ENCODE measurements at places on chromosomes 11 and 22.

DNA sequence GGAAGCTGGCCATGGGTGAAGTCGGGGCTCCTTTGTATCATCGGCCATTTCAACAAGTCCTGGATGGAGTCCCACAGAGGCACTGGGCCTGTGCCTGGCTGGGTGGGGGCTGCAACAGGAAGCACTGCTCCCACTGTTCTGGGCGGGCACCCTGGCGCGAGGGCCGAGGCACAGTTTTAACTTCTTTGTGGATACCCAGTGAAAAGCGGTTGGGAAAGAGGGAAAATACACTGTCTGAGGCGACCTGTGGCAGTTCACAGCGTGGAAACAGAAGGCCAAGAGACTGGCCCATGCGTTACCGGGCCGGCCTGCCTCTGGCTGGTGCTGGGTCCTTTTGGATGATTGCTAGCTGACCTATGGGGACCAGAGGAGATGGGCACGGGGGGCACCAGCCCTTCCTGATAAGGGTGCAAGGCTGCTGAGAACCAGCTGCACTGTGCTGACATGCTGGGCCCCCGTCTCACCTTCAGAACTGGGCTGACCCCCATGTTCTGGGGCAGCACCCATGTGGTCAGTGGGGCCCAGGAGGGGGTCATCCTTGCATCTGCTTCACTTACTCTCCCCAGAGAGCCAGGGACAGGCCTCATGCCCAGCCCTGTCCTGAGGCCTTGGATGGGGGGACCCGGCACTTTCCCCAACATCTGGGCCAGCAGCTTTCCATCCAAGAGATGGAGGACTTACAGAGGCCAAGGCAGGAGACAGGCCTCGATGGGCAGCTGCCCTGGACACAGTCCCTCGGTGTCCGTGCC lies 4.2 kb downstream of the OVOL1 start:
- no peak for DNase-seq

DNA sequence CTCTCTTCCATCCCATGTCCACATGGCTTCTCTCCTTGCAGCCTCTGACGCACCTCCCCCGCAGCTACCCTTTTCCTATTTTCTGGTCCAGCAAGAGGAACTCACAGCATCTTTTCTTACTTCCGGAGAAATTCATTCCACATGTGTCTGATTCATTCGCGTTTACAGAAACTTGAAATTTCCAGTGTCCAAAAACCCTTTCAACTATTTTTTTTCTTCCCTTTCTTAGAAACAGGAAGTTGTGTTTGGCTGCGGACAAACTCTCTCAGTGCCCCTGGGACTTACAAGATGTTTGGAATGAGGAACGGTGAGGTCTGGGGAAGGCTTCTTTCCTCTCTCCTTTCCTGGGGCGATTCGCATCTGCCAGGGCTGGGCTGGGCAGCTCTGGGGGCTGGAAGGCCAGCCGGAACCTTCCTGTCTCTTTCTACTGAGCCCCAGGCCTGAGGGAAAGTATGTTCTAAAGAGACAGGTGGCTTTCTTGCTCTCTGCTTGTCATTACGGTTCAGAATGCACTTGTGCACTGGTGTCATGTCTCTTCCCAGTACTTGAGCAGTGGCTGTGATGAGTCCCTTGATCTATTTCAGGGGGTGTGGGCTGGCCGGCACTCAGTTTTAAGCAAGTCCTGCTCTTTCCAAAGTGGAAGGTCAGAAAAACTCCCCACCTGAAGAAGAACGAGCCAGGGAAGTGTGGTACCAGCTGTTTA lies 27.5 kb downstream of the ADAMTS8 start:
- no peak for DNase-seq

- no peak for DNase-seq
Measured at GRCh38 chr11:68142441-68143309, 21.5 kb upstream of the CHKA start.

GRCh38 chr22:43392385-43392989 lies 19.3 kb upstream of the MPPED1 start:
- no peak for DNase-seq

DNA sequence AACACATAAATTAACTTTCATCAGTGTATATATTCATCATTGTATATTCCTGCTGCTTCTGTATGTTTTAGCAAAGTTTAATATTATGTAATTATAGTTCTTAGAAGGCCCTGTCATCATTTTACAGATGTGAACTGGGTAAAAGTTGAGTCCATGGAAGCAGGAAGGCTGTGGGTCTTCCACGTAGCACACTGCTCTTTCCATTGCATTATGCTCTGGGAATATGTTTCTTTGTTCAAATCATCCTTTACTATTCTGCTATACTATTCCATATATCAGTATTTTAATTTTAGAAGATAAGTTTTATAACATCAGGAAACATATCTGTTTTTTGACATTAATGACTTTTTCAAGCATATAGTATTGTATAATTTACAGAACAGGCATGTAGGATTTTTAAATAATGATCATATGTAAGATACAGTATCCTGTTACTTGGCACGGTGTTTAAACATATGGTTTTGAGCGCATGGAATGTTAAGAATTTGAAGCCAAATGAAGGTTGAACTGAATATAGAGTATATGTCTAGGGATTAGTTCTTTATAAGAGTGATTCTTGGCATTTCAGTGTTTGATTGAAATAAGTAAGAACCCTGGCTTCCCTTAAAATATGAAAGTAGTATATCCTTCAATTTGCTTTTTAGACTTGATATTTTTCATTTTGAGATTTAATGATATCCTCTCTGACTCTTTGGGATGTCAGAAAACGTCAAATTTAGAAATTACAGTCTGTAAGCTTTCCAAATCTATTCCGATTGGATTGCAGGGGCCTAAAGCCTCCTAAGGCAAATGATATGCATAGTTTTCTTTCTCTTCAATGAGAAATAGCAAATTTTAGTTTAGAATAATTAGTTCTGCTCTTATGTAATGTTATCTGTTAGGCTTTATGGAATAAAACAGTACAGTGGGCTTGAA lies 8.6 kb downstream of the CCDC81 start:
- DNase-seq = no peak

DNA sequence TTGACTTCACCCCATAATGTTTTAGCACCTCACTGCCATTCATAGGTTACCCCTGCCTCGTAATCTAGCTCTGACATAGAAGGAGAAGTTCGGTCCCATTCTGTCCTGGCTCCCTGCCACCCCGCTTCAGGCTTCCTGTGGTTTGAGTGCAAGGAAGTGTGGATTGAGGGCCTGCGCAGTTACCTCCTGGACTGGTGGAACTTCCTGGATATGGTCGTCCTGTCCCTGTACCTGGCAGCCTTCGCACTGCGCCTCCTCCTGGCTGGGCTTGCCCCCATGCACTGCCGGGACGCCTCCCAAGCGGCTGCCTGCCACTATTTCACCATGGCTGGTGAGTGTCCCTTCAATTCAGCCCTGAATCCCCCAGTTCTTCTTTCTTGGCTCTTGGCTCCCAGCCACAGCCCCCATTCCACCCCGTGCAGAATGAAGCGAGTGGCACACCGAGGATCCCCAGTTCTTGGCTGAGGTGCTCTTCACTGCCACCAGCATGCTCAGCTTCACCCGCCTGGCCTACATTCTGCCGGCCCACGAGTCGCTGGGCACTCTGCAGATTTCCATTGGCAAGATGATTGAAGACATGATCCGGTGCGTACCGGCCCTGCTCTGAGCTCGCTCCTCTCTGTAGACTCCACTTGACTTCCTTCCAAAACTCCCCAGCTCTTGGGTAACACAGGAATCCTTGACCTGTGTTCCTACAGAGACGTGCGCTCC lies 15.4 kb downstream of the ART5 start:
- no peak for DNase-seq

- DNase-seq = no peak
Measured at GRCh38 chr11:110878513-110878912, 166.3 kb upstream of the ARHGAP20 start.

DNA sequence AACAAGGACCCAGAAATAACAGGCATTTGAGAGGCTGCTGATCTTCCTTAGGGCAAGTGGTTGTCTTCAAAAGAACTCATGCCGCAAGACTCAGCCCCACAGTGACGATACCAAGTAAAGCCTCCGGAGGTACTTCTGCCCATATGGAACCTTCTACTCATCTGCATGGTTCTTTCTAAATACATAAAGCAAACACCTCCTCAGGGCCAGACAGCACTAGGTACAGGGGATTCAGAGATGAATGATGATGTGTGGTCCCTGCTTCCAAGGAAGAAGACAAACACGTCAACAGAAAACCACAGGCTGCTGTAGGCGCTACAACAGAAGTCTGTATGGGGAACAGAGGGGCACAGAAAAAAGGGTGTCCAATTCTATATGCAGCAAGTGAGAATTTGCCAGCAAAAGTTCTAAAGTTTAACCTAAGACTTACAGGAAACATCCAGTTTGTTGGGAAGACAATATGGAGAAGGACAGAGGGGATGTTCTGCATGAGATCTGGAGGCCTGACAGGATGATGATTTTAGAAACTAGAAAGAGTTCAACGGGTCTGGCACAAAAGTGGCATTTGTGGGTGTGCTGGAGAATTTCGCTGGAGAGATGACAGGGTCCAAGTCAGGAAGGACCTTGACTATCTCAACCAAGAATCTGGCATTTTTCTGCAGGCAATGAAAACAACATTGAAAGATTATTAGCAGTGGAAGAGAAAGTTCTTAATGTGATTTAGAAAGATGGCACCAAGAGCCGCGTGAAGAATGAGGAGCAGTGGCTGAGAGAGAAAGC lies 23.7 kb downstream of the JAML start:
- no peak for DNase-seq

- no peak for DNase-seq
Measured at GRCh38 chr11:34068111-34068510, 16.6 kb downstream of the CAPRIN1 start.

DNA sequence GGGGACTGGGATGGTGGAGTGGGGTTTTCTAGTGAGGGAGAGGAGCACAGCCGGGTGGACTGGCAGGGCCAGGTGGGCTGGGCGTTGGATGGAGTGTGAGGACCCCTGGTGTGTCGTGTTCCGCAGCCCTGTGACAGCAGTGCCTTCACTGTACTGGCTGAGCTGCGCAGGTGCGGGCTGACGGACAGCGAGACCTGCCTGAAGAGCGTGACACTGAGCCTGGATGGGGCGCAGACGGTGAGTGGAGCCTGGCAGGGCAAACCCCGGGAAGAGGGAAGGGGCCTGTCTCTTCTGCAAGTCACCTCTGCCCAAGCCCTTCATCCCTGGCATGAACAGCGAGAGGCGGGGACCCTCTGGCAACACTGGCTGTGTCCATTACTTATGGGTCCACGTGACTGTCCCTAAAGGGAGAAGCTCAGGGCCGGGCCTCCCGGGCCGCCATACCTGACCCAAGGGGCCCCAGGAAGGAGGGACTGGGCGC lies 10.0 kb downstream of the MUC5AC start:
- DNase-seq = no peak

- DNase-seq = no peak
Measured at GRCh38 chr11:130891326-130891725, 25.0 kb downstream of the SNX19 start.

DNA sequence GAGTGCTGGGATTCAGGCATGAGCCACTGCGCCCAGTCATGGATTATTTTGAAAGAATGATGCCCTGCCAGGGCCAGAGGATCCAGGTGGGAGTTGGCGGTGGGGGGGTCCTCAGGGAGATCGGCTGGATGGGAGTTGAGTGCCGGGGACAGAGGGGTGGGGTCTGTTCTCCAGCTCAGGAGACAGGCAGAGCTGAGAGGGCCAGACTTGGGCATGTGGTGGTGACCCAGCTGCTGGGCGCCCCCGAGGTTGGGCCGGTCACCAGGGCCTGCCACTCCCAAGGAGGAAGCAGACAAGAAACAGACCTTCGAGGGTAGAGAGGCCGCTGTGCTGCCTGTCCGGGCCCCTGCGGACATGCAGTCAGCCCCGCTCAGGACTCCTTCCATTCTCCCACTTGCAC lies 11.8 kb upstream of the PRODH start:
- DNase-seq = no peak

DNA sequence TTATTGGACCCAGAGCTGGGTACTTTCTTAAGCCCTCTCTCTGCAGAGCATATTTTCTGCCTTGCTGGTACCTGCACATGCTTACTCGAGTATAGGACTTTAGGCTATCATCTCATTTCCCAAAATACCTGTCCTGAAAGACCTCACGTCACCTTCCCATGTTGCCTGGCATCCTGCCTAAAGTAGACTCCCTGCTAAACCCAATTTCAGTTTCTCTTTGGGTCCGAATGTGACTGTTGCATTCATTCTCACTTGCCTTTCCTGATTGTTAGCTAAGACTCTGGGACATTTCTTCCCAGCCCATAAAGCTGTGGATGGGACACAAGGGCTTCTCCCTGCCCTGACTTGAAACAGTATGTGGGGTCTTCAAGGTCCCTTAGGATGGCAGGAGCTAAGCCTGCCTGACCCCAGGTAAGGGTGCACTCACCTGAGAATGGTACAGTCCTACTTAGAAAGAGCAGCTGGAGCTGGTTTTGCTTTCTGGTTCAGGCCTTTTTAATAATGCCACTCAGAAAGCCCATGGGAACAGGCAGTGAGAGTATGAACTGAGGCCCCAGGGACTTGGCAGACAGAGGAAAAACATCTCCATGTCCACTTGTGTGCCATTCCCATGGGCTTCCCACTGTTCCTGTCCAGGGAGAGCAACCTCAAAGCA lies 12.9 kb downstream of the OR51E2 start:
- no peak for DNase-seq

GRCh38 chr11:75261902-75262361 lies 21.4 kb downstream of the TPBGL start:
- no peak for DNase-seq

GRCh38 chr11:126951465-126951864 lies 49.1 kb downstream of the KIRREL3 start:
- DNase-seq = no peak

GRCh38 chr11:73223998-73224730 lies 6.1 kb downstream of the P2RY2 start:
- no peak for DNase-seq

GRCh38 chr11:36069576-36070212 lies 125.8 kb downstream of the LDLRAD3 start:
- DNase-seq = no peak

- no peak for DNase-seq
Measured at GRCh38 chr11:12376259-12377081, 901 bp upstream of the PARVA start.

DNA sequence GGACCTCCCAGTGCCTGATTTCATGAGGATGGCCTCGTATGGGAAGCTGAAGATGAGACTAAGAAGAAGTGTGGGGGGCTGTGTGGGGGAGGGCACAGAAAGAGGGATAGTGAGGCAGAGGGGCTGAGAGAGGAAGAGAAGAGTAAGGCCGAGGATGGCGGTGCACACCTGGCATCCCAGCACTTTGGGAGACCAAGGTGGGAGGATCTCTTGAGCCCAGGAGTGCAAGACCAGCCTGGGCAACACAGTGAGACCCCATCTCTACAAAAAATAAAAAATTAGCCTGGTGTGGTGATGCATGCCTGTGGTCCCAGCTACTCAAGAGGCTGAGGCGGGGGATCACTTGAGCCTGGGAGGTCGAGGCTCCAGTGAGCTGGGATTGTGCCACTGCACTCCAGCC lies 13.5 kb upstream of the EHD1 start:
- DNase-seq = no peak
